ENCODE measurements at places on chromosomes 3 and 15.

DNA sequence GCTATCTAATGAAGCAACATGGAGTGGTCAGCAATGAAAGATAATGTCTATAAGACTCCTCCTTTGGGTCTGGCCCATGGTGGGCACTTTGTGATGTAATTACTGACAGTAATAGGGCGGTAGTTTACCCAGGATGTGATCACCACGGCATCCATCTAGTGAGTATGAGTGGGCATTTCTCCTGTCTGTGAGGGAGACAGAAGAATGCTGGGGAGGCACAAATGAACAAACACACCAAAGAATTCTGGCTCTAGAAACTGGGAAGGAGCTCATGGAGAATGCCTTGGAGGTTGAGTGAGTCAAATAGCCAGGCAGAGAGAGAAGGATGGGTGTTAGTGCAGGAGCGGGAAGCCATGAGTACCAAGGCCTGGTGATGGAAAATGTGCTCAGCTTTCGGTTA, 217.5 kb downstream of the WNT5A start:
- DNase-seq = no peak

- no peak for DNase-seq
Observed at GRCh38 chr3:148751461-148751860, 53.8 kb downstream of the AGTR1 start.

GRCh38 chr3:42712344-42712648, 9.7 kb upstream of the HHATL start:
- DNase-seq = no peak

GRCh38 chr15:81163961-81164800, 30.1 kb downstream of the CFAP161 start:
- DNase-seq = no peak

GRCh38 chr3:13020159-13020750, 53.0 kb downstream of the IQSEC1 start:
- DNase-seq = peak; percentile 45

DNA sequence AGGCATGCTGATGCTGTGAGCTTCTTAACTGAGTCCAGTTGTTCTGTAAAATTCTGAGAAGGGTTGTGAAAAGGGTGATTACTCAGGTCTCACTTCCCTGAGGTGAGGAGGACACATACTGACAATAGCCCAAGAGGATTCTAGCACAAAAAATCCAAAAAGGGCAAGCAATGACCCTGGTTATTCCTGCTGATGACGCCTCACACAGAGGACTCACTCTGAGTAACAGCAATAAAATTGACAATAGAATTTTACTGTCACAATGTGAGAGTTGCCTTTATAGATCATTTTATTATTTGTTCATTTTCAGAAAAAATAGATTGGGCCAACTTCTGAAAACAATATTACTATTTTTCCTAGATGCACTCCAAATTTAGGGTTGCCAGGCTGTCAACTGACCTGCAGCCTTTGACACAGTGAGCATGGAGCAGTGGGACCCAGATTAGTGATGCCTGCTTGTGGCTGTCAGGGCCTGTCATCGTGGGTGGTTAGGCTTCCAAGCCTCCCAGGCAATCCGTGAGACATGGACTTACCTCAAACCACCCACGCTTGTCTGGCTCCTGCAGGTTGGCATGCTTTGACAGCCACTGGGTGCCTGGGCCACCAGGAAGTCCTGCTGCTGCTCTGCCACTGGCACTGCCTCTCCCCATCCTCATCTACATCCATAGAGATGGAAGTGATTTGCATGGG, 396.0 kb upstream of the THBS1 start:
- no peak for DNase-seq

DNA sequence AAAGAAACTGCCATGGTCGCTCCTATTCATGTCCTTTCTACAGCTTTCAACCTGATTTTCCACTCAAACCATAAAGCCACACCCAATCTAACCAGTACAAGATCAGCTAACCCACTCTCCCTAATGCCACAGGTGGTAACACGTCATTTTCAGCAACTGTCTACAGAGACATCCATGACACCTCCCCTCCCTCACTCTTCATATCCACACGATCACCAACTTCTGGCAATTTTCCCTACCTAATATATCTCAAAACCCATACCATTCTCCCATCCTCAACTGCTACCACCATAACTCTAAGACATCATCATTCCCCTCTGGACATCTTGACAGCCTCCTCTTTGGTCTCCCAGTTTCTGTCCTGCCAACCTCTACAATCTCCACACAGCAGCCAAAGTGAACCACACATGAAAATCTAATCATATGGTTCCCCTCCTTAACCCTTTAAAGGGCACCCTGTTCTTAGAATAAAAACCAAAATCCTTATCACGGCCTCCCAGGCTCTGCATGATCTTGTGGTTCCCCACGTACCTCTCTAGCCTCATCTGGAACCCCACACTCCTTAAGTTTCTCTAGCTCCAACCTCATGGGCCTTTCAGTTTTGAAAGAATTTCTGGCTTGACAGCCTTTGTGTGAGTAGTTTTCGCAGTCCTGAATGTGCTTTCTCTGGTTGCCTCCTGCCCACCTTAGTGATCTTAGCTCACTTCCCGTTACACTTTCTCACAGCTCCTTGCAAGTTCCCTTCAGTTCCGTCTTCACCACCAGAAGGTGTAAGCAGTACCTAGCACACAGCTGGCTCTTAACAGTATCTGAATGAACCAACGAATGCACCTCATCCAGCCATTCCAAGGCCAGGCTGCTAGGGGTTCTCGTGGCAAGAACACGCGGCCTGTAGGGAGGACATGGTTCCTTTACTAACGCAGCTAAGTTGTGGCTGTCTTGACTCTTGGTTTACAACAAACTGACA, 33.4 kb downstream of the SPINK8 start:
- DNase-seq = no peak

- DNase-seq = peak; percentile 97
Observed at GRCh38 chr3:150787741-150788370, 24.9 kb upstream of the SIAH2 start.

- DNase-seq = no peak
Observed at GRCh38 chr15:35746121-35746520, 200.2 kb upstream of the DPH6 start.

DNA sequence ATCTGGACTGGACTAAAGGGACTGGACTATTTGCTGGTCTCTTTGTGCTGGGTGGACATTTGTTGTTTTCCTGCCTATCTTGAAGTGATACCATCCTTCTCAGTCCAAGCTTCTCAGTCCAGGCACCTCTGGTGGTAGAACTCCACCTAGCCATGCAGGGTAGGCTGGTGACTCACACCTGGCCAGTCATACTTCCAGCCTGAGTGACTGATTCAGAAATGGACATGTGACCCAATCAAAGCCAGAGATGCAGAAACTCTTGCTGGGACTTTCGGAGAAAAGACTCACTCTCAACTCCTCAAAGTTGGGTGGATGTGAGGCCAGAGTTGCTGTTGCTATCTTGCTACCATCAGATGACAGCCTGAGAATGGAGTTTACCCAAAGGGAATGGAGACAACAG, 5.6 kb upstream of the ASB14 start:
- DNase-seq = no peak

DNA sequence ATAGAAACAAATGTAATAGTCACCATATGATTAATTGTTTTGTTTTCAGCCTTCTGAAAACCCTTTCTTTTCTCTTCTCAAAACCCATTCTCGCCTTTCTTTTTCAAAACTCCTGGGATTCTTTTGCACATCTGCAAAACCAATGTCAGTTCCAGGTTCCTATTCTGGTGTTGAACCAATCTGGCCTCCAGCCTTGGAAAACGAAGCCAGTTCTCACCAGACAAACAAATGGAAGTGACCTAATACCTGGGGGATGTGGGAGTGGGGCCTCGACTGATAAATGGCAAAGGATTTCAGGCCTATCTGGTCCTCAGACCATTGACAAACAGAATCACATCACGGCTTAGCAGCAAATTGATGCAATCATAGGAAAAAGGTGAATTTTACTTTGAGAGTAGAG, 73.0 kb downstream of the COL8A1 start:
- peak; percentile 33 for DNase-seq

DNA sequence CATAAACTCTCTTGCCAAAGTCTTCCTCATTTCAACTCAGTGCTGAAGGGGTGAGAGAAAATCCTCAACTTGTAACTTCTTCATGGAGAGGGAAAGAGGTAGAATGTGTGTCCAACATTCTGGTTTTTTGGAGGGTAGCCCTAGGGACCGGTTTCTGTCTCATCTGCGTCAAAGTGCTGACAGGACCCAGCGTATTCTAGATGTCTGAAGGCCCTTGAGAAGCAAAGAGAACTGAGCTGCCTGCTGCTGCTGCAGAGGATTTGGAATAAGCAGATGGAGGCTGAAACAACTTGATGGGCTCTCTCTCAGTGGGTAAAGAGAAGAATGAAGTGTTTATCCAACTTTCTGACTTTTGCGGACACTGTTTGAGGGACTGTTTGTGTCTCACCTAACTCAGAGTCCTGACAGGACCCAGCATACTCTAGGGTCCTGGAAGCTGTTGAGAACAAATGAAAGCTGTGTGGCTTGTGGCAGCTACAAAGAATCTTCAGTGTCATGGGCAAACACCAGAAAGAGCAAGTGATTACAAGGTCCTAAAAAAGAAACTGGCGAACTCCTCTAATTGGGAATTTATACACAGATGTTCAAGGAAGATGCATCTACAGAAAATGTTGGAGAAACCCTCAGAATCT, 174.4 kb downstream of the SI start:
- no peak for DNase-seq

DNA sequence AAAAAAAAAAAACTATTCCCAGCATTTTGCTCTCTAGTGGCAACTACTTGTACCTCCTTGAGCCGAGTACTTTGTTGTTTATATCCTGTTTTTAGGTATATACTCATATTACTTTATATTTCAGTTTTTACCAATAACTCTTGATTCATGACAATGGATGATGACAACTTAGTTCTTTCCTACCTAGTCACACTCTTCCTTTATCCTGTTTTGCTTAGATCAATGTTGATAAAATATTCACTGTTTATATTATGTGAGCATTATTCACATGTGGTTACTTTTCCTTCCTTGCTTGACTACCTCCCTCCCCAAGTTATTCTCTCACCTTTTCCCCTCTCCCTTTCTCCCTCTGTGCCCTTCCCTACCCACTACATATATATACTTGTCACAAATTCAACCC, 53.7 kb downstream of the NKIRAS1 start:
- no peak for DNase-seq

DNA sequence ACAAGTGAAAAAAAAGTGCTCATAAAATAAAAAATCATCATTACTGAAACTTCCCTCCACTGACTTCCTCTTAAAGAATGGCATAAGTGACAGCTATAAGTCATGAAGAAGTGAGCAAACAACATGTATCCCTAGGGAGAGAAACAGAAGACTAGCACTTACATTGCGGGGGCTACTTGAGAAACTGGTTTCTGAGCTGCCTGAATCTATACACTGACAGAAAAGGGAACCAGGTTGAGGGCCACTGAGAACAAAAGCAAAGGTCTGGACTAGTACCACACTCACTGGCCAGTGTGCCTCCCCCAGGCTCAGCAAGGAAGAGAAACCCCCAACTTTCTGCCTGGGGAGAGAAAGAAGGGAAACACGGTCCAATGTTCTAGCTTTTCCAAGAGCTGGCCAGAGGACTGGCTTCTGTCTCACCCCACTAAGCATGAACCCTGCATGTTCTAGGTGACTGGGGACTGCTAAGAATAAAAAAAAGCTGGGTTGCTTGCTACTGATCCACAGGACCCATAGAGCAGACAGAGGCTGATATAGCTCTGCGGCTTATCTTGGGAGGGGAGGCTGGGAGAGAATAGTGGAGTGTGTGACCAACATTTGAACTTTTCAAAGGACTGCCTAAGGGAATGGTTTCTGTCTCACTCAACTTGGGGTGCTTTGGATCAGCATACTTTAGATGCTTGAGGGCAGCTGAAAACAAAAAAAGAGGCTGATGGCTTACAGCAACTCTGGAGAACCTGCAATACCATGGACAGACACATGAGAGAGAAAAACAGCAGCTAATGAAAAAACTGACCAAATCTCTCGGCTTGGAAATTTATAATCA, 8.1 kb downstream of the RAD18 start:
- no peak for DNase-seq

GRCh38 chr3:52787672-52788625, 6.6 kb upstream of the ITIH3 start:
- peak; percentile 36 for DNase-seq

GRCh38 chr3:128051459-128051836, 789 bp upstream of the SEC61A1 start:
- DNase-seq = no peak

- no peak for DNase-seq
Observed at GRCh38 chr15:73375755-73376305, 7.1 kb upstream of the HCN4 start.

DNA sequence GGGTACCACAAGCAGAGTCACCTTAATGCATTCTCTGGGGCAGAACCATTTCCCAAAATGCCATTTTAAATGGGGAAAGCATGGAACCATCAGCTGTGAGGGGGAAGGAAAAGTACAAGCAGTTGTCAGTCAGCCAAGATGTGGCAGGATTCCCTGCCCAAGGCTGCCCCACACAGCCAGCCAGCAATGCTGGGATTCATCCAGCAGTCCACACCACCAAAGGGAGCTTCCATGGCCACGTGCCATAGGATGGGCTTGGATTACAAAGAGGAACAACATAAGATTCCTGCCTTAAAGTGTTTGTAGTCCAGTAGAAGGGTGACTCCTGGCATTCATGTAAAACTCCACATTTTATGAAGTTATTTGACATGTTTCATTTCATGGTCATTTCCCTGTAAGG, 233.3 kb downstream of the SHOX2 start:
- no peak for DNase-seq

DNA sequence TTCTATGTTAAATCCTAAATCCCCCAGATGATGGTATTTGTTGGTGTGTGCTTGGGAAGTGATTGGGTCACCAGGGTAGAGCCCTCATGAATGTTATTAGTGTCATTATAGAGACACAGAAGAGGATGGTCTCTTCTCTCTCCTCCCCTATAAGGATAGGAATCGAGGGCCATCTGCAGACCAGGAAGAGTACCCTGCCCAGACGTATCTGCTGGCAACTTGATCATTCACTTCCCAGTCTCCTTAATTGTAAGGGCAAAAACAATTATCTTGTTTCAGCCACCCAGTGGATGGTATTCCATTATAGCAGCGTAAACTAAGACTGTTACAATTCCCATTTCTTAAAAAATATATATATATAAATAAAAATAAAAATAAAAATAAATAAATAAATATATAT, 892.2 kb downstream of the SI start:
- DNase-seq = no peak

DNA sequence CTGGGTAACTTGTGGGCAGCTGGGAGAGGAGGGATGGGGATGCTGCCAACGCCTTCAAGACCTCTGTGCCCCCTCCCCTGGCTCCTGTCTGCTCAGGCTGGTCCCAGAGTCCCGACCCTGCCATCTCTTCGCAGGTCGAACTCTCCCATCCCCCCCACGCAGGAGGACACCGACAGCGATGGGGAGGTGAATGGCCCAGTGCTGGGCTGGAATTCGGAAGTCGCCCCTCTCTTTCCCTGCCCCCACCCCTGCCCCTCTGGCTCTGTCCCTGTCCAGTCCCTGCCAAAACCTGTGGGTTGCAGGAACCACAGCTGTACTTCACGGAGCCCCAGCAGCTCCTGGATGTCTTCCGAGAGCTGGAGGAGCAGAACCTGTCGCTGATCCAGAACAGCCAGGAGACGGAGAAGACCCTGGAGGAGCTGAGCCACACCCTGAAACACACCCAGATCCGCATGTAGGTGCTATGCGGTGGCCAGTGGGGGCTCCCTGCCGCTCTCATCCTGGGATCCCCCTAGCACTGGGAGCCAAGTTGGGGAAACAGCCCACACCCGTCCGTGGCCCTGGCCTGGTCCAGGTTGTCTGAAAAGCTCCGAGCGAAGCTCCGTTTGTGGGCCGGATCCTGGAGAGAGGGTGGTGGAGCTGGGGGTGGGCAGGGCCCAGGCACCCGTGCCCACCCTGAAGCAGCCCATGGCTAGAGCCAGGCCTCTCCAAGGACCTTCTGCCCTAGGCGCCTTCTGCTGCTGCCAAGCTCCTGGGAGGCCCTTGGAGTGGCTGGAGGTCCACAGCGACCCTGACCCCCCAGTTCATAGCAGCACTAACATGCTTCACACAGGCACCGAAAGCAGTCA, 28.7 kb downstream of the CFAP100 start:
- no peak for DNase-seq
